ENCODE measurements at places on chromosomes 2 and 18.

DNA sequence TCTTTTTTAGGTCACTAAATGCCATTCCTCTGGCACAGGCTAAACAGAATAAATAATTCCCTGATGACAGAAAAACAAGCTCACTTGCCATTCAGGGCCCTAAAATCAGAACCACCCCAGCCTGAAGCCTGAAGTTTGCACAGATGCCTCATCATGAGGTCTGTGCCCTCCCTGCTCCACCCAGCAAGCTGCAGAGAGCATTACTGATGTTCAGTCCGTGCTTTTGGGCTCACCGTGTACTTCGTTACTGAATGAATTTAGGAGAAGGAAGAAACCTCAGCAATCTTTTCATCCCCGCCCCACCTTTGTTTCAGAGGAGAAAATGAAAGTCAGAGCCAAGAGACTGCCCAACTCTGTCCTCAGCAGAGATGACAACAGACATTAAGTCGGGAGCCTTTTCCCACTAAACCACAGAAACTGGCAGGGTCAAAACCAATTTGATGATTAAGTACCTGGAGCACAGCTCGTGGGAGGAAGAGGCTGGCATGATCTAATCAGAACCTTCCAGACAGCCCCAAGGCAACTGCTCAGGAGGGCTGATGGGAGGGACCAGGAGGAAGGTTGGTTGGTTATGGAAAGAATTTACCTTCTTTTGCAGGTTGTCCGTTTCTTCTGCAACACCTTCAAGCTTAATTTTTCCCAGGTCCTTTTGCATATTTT, 122.7 kb downstream of the LAMA1 start:
- no peak for DNase-seq

DNA sequence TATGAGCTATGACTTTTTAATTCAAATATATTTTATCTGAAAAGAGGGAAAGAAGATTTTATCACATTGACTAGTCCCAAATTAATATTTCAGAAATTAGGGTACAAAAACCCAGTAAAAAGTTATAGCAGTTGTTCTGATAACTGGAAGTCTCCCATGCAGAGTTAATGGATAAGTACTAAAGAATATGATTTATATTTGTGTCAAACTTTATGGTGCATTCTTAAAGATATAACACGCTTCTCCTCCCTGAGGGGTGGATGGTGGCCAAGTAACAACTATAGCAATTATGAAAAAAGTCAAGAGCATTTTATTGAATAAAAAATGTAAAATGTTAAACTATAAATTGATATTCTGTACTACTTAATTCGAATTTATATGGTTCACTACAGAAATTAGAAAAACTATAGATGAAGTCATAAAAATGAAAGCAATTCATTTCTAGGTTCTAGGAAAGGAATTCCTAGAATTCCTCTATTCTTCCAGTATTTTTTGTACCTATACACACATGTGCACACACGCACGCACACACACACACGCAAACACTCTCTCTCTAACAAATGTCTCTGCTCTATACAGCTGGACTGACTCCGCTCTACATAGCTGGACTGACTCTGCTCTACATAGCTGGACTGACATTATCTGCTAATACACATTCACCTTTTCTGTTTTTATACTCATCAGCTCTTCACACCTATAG, 111.3 kb downstream of the PRELID3A start:
- no peak for DNase-seq

GRCh38 chr2:164737612-164738081, 104.0 kb downstream of the COBLL1 start:
- DNase-seq = no peak

DNA sequence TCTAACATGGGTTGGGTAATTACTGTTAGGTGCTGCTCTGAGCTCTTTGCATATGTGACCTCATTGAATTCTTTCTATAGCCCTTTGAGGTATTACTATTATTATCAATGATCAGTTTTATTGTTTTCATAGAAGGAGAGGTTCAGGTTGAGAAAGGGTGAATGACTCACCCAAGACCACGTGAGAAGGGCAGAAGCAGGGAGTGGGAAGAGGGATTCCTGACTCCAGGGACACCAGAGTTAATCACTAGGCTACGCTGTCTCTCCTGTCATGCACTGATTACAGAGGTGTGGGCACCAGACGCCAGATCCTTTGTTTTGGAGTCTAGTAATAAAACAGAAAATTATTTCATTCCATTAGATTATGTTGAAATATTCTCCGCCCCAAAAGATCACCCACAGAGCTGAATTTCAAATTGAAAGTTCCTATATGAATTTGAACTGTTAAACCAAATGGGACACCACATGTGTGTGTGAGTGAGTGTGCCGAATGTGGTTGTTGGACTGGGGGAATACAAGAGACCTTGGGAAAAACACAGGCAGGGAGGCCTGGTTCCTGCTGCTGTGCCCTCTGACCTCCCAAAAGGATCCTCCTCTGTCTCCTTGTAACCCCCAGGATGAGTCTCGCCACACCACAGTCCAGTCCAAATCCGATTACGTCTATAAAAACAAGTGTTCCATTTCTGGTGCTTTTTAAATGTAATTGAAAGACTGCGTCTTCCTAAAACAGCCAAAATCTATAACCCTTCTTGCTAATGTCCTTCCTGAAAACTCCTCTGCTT, 215.4 kb downstream of the ZNF521 start:
- no peak for DNase-seq

DNA sequence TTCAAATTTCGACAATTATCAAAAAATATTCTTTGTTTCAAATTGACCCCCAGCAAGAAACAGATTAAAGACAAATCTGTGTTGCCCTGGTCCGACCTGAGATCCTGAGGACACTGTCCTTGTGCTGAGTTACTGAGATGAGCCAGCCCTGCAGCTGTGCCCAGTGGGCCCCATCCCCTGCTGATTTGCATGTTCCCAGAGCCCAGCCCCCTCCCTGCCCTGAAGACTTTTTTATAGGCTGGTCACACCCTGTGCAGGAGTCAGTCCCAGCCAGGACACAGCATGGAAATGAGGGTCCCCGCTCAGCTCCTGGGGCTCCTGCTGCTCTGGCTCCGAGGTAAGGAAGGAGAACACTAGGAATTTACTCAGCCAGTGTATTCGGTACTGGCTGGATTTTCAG, 31.4 kb upstream of the ZNG1B start:
- DNase-seq = no peak

GRCh38 chr2:152437276-152438108, 102.5 kb downstream of the FMNL2 start:
- no peak for DNase-seq

DNA sequence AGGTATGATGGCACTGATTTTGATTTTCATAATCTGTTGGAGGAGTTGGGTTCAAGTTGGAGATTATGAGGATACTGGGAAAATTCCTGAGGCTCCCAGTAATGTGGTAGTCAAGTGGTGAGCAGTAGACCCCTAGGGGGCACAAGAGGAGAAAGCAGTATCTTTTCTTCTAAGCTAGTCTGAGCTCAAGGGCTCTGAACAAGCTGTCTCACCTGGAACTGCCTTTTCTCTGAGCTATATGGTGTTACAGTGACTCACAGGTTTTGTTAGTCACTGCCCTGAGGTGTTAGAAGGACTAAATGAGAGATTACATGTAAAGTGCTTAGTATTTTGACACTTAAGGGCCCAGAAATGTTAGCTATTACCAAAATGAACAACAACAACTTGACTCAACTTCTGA, 42.2 kb downstream of the CD302 start:
- no peak for DNase-seq

GRCh38 chr18:61824733-61825363, 68.0 kb downstream of the RNF152 start:
- DNase-seq = no peak

DNA sequence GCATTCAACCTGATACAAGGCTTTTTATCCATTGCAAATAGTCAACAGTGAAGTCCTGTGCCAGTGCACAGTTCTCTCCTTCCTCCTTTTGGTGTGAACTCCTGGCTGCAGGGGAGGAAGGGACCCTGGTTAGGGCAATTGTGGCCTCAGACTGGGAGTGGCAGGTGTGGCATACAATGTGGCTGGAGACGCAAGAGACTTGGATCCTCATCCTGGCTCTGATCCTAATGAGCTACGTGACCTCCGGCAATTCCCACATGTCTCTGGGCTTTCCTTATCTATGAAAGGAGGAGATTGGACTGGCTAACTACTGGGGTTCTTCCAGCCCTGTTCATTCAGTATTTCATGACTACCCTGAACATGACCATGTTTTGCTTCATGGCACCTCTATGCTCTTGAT, 10.5 kb upstream of the IL1A start:
- no peak for DNase-seq

GRCh38 chr2:240913810-240914644, 7.9 kb downstream of the CROCC2 start:
- peak; percentile 54 for DNase-seq

DNA sequence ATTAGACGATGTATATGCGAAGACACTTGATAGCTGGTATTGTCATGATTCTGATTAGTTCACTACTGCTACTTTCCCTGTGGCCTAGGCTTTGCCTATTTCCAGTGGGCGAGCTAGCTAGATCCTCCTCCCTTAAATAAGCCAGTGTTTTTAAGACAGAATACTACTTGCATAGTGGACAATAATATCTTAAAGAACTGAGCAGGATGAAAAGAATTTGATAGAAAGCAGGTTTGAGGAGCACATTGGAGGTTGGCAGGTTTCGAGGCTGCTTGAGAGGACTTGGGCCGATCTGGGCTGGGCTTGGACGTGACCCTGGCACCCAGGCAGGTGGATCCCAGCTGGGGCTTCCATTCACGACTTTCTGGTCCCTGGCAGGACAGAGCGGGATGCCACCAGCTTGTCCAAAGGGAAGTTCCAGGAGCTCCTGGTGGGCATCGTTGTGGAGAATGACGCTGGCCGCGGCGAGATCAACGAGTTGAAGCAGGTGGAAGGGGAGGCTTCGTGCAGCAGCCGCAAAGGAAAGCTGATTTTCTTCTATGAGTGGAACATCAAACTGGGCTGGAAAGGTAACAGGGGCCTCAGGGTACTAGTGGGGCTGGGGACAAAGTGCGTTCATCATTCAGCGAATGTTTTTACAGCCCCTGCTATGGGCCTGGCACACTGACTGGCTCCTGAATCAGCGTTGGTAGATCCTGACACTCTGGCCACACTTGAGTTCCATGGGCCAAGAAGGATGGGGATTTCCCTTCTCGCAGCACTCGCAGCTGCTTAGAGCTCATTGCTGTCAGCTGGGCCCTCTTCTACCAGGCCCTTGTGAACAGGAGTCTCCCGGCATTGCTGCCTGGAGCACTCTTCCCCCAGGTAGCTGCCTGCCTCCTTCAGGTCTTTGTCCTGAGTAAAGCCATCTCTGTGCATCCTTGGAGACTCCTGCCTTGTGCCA, 16.9 kb downstream of the C2orf74 start:
- no peak for DNase-seq

GRCh38 chr2:31515586-31515985, 65.2 kb downstream of the SRD5A2 start:
- DNase-seq = no peak

GRCh38 chr2:230899786-230900185, 25.3 kb downstream of the GPR55 start:
- no peak for DNase-seq

- DNase-seq = no peak
These were observed 7.6 kb downstream of the ATP6V1B1 start for GRCh38 chr2:70943205-70943871.

- no peak for DNase-seq
These were observed 310.9 kb upstream of the COL3A1 start for GRCh38 chr2:188663301-188663700.

DNA sequence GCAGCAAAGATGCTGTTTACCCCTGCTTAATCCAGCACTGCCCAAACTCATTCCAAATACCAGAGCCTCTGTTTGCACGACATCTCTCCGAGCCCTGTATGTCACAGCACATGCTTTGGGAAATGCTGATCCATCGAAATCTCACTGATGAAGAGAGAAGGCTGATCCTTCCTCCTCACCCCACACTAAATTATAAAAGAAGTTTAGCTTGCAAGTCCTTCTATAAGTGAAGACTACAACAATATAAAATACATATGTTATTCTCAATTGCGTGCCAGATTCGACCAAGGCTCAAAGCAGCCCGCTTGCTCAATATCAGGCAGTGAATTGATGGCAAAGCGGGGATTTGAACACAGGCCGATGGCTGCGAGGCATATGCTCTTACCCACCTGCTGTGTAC, 30.7 kb upstream of the SLC35F6 start:
- no peak for DNase-seq

DNA sequence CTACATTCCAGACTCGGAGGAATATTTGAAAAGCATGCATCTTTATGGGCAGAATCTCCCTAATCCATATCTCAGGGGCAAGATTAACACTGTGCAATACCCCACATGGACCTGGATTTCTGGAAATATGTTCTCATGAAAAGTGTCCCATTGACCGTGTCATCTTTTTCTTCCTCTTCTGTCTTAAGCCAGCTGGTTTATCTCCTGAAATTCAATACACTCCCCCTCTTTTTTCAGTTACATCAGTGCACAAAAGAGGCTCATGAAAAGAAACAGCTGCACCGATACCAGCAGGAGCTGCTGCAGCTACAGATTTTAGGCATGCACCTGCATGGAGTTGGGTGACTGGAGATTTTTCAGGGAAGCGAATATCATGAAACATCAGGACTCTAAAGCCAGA, 117.2 kb downstream of the SLC4A3 start:
- no peak for DNase-seq

DNA sequence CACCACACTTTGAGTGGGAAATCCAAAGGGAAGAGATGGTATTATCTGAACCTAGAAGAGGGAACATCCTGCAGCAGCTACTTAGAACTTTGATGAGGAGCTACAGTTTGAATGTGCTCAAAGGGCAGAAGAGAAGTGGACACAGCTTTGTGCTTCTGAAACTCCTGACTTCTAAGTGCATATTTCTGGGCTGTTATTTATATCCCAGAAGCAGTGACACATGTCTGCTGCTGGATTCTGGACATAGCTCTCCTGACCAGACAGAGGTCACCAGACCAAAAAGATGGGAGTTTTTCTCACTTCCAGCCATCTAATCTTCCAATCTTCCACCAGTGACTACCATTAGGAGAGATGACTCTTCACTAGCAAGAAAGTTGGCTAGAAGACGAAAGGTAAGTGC, 153.9 kb downstream of the FSIP2 start:
- DNase-seq = no peak

- DNase-seq = no peak
These were observed 65.6 kb upstream of the COPS8 start for GRCh38 chr2:237020090-237020489.

GRCh38 chr2:122703676-122704075, 948.2 kb downstream of the TSN start:
- DNase-seq = no peak

All from stimulated activated CD4-positive, alpha-beta T cell treated with anti-CD3 and anti-CD28 coated beads, Interleukin-15, amount 100 ng/mL, for 1 hour (primary cell).